ENCODE measurements at places on chromosomes 7 and 10.
A peak's percentile ranks its signal among the peaks of the same experiment; 100 is the strongest.

- no peak for DNase-seq
Measured at GRCh38 chr7:104124469-104124868, 83.3 kb downstream of the ORC5 start.

DNA sequence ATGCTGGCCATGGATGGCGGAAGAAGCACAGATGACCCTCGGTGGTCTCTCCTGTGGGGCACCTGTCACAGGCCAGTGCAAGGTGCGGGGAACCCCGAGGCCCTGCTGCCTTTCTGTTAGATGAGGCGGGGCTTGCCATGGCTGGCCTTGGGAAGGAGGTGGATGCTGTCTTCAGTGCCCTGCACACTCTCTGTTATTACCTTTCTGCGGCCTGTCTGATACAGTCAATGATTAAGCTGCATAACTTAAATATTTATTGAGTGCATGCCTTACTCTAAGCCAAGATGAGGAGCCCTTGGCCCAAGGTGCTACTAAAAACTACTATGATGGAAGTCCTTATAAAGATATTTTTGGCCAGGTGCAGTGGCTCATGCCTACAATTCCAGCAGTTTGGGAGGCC lies 36.7 kb upstream of the MNX1 start:
- DNase-seq: no peak

DNA sequence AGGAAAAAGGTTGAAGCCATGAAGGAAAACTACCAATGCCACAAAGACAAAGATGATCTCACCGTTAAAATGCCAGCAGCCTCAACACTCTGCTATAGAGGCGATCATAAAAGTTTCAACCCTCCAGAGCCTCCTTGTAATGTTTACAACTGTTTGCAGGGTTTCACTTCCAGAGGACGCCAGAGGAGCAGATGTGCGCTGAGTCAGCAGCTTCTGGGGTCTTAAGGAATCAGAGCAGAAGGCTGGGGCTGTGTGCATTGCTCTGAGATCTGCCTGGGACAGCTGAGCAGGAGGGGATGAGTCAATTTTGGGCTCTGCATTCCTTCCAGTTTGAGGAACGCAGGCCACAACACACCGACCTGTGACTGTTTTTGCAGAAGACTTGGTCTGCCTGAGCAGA lies 98.3 kb downstream of the TMEM130 start:
- DNase-seq: peak; percentile 92

- no peak for DNase-seq
Measured at GRCh38 chr10:77151408-77151807, 486.2 kb downstream of the KCNMA1 start.

DNA sequence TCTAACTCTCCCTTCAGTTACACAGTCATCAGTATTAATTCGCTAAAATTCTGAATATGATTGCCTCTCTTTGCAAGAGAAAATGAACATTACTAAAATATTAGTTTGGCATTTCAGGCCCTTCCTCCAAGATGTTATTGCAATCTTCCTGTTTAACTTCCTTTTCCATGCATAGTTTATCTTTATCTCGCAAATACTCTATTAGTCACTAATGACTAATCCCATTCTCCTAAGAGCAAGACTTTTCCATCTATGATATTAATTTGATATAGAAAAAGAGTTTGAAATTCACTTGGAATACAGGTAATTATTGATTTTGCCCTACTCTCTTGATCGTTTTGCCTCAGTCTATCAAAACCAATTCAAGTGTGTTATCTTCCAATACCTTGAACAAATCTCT lies 41.8 kb upstream of the SEMA3A start:
- peak; percentile 14 for DNase-seq

GRCh38 chr7:88437132-88437531 lies 130.4 kb upstream of the STEAP4 start:
- no peak for DNase-seq

DNA sequence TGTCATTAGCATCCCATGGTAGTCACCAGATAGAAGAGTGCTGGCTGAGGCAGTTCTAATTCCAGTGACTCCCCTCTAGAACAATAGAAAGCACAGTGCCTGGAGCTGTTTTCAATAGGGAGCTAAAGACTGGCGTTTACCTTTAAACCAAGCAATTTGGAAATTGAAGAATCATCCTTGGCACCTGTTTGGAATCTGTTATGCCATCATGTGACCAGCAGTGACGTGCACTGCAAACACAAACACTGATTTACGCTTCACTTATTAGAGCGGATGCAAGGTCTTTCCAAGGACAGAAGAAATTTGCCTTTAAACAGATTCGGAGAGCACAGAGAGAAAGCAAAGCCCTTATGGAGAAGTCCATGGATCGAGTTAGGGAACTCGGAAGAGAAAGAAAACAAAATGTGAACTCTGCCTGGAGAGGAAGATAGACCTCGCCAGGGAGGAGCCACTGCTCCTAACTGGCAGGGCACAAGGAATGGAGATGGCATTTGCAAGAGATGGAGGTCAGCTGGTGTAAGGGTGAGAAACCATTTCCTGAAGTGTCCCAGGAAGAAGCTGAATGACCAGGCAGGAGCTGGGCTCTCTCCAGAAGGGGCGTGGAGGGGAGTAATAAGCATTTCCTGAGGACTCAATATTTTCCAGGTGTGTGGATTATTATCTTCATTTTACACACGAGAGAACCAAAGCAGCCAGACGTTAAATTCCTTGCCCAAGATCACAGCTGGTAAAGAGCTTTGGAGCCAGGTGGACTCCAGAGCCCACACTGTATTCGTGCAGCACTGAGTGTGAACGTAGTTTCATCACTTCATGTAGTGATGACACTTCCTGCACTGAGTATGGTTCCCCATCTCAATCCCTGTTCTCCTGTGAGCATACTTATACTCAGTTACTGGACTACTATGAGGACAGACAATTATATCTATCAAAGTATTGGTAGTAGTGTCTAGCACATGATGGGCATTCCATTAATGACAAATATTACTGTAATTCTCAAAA lies 97.7 kb downstream of the CUBN start:
- no peak for DNase-seq

DNA sequence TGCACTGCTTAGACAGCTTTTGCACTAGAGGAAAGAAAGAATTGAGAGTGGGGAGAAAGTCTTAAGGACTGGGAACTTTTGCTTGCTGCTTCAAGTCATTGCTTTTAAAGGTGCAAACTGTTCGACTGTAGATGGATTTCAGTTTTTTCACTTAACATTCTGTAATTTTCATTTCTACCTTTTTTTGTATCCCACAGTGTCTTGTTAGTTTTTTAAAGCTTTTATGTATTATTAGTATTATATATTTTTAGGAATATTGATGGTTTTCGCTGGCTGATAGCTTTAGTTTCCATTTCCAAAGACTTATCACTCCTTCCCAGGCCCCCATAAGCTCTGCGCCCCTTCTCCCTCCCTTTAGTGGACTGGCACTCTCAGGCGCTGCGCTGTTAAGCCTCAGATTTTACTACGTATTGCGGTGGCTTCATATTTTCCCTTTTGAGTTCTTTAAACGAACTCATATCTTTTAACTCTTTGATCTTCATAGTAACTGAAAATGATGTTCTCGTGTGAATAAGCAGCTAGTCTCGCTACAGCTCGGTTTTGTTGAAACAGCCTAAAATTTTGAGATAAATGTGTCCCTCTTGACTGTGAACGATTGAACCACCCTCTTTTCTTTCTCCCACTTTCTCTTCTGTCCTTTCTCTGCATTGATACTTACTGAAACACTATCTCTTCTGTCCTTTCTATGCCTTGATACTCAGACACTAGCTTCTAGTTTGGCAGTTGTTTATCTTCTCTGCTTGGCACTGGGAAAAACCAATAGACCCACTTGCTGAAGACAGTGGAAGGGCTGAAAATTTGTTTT lies 2.5 kb upstream of the ETV1 start:
- DNase-seq: no peak

GRCh38 chr7:36115448-36116321 lies 37.4 kb upstream of the EEPD1 start:
- DNase-seq: peak; percentile 93

DNA sequence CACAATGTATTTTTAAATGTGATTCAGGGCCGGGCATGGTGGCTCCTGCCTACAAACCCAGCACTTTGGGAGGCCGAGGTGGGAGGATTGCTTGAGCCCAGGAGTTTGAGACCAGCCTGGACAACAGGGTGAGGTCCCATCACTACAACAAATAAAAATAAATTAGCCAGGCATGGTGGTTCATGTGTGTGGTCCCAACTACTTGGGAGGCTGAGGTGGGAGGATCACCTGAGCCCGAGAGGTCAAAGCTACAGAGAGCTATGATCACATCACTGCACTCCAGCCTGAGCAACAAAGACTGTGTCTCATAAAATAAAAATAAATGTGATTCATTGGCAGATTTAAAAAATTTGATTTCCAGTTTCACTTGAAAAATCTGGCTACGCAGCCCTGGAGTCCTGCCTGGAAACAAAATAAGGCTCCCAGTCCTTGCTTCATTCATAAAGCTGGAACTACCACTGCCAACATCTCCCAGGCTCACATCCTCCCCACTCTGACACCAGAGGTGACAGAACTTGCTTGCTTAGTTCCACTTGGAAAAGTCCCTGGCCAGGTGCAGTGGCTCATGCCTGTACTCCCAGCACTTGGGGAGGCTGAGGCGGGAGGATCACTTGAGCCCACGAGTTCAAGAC lies 27.9 kb upstream of the SLC35G1 start:
- DNase-seq: no peak

Data from AG08395 (cell line).